ENCODE measurements at places on chromosomes 1 and 21. TPM values are rescaled to one million over a fixed set of nuclear protein-coding genes. Genes with fewer than 3 reads are reported as not detected.
A peak's percentile ranks its signal among the peaks of the same experiment; 100 is the strongest.

DNA sequence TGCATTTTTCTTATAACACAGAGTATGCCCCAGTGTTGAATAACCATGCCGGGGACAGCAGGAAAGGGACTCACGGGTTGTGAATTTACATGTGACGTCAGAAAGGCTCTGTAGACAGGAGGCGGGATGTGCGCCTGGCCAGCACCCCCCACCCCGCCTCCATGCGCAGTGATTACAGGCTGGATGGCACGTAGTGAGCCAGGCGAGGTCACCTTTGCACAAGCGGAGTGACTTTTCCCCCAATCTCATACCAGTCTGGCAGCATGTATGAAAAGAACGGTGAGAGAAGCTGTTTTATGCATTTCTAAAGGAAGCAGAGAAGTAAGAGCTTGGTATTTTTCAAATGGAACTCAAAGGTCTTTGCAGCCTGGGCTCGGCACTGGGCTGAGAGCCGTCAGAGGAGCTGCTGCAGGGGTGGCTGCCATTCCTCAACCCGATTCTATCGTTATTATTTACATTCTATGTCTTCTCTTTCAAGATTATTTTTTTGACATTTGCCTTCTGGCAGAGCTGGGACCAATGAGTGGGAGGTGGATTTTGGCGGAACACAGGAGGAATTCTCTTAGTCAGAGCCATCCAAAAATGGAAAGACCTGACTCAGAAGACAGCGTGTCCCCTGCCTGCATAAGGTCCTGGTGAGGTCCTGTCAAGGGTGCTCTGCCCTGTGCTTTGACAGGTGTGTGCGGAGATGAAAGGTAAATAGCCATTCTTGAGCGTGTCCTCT lies 115.6 kb upstream of the SLC45A1 start:
- peak; percentile 61 for DNase-seq

GRCh38 chr1:59718989-59719360 lies 95.8 kb upstream of the HOOK1 start:
- no peak for DNase-seq

DNA sequence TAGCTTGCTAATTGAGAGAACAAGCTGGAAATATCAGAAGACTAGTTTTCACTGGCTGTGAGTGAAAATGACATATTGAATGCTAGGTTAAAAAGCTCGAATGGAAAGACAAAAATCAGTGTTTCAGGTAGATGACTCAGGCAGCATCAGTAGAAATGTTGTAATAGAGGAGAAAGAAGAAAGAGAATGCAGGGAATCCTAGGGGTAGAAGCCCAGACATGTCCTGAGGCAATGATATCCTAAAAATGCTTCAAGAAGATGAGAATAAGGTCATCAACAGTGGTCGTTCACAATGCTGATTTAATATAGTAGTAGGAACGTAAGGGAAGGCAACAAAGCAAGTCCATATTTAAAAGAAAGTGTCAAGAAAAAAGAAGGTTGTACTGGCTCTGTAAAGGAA lies 96.7 kb upstream of the HP1BP3 start:
- DNase-seq = no peak

GRCh38 chr1:185069202-185069772 lies 23.9 kb downstream of the RNF2 start:
- DNase-seq = no peak

Gene SMPDL3B
- 30.9 TPM for total RNA-seq

Gene SMCP
- not detected for total RNA-seq

Gene NR1I3
- total RNA-seq = not detected

Gene CYP4B1
- total RNA-seq = 11.0 TPM

Gene GCSAML
- total RNA-seq = 1.3 TPM

Measured in mucosa of descending colon (tissue), 3 donors.